ENCODE measurements at places on chromosomes 3 and 15.

- DNase-seq: no peak
These were observed 392.4 kb downstream of the EDEM1 start for GRCh38 chr3:5579946-5580345.

DNA sequence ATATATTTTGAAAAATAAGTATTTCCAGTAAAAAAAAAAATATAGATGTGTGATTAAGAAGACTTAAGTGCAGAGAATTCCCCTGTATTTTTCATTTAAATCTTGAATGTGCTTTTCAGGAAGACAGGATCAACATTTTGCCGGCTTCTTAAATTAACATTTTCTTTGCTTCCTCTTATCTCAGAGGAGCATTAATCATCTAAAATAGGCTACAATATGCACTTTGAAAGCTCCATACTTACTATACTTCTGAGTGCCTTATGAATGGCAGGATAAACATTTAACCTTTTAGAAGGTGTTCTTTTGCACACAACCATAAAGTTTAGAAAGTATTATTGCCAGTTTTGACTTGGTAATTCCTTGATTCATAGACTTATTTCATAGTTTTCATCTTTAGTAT, 164.3 kb downstream of the ECT2 start:
- no peak for DNase-seq

DNA sequence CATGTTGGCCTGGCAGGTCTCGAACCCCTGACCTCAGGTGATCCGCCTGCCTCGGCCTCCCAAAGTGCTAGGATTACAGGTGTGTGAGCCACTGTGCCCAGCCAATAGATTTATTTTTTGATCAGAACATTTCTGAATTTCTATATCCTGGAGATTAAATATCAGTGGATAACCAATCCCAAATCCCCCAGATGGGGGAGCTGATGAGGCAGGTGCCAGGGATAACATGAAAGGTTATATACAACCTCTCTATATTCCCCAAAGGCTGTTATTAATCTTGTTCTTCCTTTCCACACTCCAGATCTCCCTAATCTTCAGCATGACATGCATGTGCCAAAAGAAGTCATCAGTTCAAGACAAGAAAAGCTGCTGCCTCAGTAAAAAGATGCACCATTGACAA, 112.3 kb downstream of the WDR76 start:
- DNase-seq: no peak

- DNase-seq: no peak
These were observed 99.2 kb upstream of the LRRN1 start for GRCh38 chr3:3699816-3700633.

DNA sequence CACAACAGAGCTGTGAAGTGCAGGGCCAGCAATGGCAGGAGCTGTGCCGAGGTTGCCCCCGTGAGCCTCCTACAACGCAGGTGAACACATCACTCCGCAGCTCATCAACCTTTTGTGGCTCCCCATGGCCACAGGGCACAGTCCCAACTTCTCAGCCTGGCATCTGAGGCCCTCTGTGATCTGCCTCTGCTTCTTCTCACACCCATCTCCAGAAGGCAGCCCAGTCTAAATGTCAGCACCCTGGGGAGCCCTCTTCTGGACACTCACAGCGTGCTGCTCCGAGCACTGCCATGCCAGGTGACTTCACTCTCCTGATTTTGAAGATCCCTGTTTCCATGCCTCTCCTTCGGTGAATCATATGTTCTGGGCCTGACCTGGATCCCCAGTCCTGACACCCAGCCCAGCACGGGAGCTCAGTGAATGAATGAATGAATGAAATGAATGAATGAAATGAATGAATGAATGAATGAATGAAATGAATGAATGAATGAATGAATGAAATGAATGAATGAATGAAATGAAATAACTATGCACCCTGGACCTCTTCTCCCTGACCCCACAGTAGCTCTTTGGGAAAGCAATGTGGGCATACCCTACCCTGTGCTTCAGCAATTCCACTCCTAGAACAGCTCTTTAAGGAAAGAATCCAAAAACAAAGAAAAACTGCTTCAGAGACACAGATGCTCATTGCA, 17.9 kb upstream of the SKIC8 start:
- DNase-seq: no peak

- DNase-seq: no peak
These were observed 105.0 kb downstream of the KLHL25 start for GRCh38 chr15:85689729-85690128.

- DNase-seq: no peak
These were observed 46.3 kb downstream of the LSM3 start for GRCh38 chr3:14224895-14225294.

DNA sequence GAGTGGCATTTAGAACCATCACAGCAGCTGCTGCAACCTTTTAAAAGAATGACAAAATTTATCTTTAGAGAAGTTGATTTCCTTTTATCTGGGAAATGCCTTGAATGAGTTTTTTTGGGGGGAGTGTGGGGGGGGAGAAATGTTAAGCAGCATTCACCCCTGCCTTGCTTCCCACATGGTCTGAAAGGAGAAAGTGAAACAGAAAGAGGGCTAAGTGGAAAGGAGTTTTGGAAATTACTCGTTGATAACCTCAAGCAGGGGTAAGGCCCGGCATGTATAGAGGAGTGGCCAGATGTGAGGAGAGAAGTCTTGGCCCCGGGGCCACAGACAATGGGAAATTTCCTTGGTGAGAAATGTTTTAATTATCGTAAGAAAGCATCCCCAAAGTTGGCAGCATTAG, 23.5 kb downstream of the B3GALNT1 start:
- DNase-seq: no peak

GRCh38 chr15:60966316-60966715, 262.8 kb downstream of the RORA start:
- DNase-seq: no peak

DNA sequence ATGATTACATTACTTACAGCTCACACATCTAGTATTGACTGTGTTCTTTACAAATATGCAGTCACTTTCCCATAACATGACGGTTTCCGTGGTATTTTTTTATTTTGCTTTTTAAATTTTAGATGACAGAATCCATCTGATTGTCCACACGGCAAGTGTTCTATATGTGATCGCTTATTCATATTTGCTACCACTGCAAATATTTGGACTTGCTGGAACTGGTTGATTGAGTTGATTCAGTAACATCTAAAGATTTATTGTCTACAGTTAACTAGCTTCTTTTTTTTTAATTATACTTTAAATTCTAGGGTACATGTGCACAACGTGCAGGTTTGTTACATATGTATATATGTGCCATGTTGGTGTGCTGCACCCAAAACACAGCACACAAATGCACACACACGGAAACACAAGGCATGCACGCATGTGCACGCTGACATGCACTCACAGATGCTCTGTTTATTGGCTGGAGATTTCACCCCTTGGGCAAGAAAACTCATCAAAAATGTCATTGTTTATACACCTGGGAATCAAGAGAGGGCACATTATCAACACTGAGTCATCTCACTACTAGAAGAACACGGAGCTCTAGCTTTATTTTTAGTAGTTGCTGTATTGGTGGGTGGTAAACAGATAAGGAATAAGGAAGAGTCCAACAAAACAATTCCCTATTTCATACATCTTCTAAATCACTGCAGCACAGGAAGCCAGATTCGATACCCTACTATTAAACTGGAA, 16.4 kb downstream of the ARRDC4 start:
- no peak for DNase-seq

- DNase-seq: no peak
These were observed 259.3 kb downstream of the BBX start for GRCh38 chr3:107782054-107782453.

- no peak for DNase-seq
These were observed 69.4 kb downstream of the B3GALNT1 start for GRCh38 chr3:161035711-161036110.

GRCh38 chr15:101544613-101544945, 55.1 kb upstream of the PCSK6 start:
- DNase-seq: no peak

GRCh38 chr3:143471705-143472104, 352.1 kb downstream of the CHST2 start:
- DNase-seq: no peak

DNA sequence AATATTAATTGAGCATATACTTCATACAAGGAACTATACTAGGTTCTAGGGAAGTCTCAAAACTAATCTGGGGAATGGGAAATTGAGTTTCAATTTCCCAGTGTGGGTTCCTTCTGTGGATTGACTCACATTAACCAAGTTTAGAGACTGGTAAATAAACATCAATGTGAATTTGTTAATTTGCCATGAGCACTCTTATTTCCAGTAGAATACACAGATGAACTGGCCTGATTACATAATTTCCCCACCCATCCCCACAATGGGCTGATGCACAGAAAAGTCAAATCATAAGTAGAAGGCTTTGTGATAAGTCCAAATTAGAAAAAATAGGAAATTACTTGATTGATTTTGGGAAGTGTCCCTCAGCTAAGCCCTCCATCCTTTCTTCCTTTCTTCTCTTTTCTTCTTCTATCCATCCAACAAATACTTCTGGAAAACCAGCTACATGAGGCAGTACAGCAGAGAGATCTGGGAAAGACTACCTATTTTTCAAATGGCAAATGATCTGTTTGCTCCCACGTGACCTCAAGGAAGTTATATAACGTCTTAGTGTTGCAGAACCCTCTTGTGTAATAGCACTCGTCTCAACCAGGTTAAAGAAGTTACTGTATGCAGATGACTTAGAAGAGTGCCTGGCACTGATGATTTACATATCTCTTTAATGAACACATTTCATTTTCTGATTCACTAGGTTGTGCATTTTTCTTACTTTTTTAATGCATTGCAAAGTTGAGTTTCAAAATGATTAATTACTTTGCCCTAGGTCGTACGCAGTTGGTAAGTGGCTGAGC, 312.3 kb downstream of the SV2B start:
- DNase-seq: no peak

DNA sequence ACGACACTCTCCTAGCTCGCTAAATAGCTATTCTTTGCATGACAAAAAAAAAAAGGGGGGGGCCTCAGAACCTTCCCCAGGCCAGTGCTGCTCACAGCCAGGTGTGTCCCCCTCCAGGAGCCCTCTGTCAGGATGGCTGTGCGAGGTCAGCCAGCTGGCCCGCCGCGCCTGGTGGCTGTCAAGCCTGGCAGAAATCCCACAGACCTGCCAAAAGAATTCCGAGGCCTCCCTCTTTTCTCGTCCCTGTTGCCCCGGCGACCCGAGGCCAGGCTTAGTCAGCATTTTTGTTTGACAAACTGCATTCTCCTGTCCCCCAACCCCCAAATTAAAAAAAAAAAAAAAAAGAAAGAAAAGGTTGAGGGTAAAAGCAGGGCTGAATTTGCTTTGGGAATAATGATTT, 61.9 kb downstream of the TM4SF4 start:
- no peak for DNase-seq

- DNase-seq: no peak
These were observed 49.6 kb downstream of the SLMAP start for GRCh38 chr3:57805674-57806073.

DNA sequence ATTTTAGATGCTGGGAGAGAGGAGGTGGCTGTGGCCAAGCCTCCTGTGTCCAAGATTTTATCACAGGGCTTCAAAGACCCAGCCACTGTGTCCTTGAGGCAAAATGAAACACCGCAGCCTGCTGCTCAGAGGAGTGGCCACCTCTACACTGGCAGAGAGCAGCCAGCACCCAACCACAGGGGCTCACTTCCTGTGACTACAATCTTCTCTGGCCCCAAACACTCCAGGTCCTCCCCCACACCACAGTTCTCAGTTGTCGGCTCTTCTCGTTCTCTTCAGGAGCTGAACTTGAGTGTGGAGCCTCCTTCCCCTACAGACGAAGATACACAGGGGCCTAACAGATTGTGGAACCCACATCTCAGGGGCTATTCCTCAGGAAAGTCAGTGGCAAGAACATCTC, 45.6 kb downstream of the CDAN1 start:
- no peak for DNase-seq

DNA sequence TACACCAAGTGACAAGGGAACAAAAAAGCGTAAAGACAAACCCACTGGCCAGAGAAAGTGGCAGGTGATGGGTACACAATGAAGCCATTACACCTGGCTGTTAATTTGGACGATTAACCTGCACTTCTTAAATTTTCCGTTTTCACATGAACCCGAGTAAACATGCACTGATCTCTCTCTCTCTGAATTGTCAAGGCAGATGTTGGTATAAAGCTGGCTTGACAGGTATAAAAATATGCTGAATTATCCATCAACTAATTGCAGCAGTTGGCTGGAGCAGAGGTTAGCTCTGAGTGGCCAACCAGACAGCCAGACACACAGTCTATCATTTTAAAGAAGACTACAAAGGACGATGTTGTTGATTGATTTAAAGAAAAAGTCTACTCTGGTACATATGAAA, 561.7 kb upstream of the ALCAM start:
- DNase-seq: no peak

DNA sequence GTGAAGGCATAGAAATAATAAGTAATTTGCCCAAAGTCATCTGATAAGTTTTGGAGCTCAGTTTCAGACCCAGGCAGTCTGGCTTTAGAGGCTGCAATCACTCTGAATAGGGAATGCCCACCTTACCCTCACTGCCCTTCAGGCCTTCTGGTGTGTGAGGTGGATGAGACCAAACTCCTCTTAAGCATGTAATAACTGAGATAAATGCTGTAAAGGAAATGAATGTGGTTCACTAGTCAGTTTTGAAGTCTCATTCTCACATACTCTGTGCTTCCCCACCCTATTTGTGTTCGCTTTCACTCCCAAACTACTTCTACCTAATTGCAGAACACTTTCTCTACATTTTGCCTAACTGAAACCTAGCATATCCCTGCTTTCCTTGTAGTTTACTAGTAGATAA, 144.1 kb downstream of the FILIP1L start:
- DNase-seq: no peak

DNA sequence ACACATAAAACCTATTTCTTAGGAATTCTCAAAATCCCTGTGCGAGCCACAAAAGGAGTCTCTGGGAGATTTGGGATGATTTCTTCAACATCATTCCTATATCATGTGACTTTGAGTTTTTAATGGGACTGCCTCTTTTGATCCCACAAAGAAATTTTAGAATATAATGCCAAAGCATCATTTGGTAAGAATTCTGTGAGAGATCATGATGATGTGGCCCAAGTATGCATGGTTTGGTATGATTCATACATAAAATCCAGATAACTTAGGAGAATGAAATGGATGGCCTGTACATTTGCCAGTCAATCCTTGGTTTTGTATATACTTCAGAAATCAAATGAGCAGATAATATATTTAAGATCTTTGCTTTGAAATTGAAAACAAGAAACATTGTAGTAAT, 61.3 kb downstream of the UBE2E2 start:
- no peak for DNase-seq

- no peak for DNase-seq
These were observed 403.6 kb downstream of the TIGIT start for GRCh38 chr3:114697401-114697800.

GRCh38 chr15:56749982-56750381, 16.7 kb upstream of the ZNF280D start:
- no peak for DNase-seq

GRCh38 chr3:132405188-132405587, 12.1 kb upstream of the DNAJC13 start:
- DNase-seq: no peak

GRCh38 chr3:193702967-193703366, 110.0 kb downstream of the OPA1 start:
- DNase-seq: no peak

- DNase-seq: no peak
These were observed 4.0 kb downstream of the TRAT1 start for GRCh38 chr3:108826309-108827187.

Measured in stimulated activated CD8-positive, alpha-beta memory T cell treated with anti-CD3 and anti-CD28 coated beads, Interleukin-4, amount 100 ng/mL, for 1 hour (primary cell).